ENCODE measurements at places on chromosomes 2 and 18.

GRCh38 chr2:10947005-10947440 lies 35.3 kb downstream of the KCNF1 start:
- DNase-seq = no peak

DNA sequence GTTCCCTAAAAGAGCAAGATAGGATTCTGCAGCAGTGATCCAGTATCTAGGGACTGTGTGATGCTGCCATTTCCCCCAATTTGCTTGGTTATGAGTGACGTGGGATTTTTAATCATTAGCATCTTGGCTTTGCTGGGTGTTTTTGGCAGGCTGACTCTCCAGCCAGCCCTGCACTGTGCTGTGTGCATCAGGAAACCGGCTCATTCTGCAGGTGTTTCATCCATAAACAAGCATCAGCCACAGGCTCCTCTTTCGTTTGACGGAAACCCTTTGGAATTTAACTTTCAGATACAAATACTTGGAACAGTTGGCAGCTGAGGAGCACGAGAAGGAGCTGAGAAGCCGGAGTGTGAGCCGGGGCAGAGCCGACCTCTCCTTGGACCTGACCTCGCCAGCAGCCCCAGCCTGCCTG lies 135.9 kb downstream of the TPGS2 start:
- no peak for DNase-seq

- no peak for DNase-seq
Observed at GRCh38 chr2:120765678-120766469, 30.2 kb downstream of the GLI2 start.

GRCh38 chr18:27735117-27735516 lies 441.8 kb downstream of the CDH2 start:
- no peak for DNase-seq

DNA sequence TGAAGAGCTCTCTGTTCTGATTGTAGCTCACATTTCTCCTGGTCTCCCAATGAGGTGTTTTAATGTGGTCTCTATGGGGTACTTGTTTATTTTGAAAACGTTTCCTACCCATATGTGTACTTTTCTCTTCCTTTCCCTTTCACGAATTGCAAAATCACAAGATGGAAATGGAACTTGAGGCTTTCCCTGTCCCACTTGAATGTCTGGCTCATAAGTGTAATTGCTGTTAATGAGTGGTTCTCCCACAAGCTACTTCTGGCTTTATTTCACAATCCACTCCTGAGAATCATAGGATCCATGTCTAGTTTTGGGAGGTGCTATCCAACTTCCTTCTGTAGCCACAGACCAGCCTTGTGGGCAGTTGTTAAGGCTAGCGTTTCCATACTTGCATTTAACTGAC lies 81.1 kb upstream of the CAVIN2 start:
- no peak for DNase-seq

- no peak for DNase-seq
Observed at GRCh38 chr2:219182331-219183150, 4.5 kb downstream of the RETREG2 start.

DNA sequence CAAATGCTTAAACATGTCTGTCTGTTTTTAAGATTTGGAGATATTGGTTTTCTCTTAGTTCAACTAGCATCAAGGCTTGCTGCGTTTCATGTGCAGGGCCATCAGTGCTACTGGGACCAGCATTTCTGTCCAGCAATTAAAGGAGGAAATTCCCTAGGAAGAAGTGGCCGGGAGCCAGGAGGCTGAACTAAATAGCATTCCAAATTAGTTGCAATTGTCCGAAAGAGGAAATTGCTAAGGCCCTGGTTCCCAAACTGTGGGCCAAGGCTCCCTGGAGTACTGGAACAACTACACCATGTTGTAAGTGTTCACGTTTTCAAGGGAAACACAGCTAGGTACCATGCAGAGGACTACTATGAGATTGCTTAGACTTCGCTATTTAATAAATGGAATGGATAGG lies 257.9 kb downstream of the PTPRM start:
- DNase-seq = no peak

- no peak for DNase-seq
Observed at GRCh38 chr2:44805401-44806235, 135.9 kb upstream of the SIX3 start.

DNA sequence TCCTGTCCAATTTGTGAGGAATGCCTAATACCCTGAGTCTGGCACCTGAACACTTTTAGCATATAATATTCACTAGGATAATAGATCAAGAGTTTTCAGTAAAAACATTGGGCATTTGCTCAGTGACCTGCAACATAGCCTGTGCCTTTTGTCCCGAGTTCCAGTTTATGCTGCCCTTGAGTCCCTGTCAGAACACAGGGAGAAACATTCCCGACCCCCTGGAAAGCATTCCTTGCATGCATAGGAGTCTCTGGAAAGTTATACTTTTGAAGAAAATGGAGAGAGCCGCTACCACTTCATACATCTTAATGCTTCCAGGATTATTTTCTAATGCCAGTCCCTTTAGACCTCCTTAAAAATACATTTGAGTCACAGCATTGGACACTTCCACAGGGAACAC lies 107.3 kb downstream of the PLCL1 start:
- DNase-seq = no peak

- no peak for DNase-seq
Observed at GRCh38 chr2:83071352-83071751, 1387.7 kb downstream of the SUCLG1 start.

Data from effector CD8-positive, alpha-beta T cell (primary cell).